ENCODE measurements at places on chromosomes 11 and 22.

DNA sequence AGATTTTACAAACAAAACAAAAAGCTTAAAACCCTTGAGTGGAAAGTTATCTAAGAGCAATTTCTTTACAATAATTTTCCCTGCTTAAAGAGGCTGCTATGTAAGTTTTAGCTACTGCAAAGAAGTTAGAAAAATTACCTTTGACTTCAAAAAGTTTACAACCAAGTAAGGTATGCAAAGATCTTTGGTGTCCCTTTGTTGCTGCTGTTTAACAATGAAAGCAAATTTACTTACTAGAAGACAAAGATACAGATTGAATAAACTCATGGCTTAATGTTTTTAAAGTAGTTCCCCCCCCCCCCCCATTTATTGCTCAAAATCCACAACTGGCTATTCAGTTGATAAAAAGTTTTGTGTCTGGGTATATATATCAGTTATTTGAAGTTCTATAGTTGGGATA is 26.0 kb downstream of the TMEM123 start:
- no peak for DNase-seq

DNA sequence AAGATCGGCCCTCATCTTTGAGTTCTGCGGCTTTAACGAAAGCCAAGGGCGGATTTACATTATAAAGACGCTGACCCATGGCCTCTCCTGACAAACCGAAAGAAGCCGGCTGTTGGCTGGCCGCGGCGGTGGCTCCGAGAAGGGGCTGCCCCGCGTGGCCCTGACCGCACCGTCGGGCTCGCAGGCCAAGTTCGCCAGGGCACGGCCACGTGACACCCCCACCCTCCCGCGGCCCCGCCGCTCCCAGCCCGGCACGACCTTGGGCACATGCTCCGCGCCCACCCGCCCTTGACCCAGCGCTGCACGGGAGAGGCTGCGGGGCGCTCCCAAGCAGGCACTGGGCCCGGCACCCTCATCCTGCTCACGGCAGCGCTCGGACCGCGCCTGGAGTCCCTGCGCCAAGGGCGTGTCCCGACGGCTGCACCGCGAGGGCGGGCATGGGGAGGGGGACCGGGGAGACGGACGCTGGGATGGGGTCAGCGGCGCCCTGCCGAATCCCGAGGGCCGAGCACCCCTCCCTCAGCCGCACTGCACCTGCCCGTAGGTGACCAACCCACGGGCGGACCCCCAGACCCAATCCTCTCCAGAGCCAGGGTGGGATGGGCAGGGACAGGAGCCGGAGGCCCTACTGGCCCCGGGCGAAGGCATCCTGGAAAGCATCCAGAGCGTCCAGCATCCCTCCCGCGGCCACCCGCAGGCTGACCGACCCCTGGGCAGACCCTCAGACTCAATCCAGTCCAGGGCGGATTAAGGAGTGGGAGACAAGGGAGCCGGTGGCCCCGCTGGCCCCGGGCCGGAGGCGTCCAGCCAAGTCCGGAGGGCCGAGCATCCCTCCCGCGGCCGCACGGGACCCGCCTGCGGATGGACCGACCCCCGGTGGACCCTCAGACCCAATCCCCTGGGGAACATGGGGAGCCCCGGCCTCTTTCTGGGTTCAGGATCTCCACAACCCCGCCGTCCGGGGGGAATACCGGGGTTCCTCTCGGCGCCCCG is 759 bp downstream of the CPT1A start:
- DNase-seq, result no peak

- DNase-seq, result no peak
These were observed 5.3 kb downstream of the CSF2RB start for GRCh38 chr22:36918586-36919284.

DNA sequence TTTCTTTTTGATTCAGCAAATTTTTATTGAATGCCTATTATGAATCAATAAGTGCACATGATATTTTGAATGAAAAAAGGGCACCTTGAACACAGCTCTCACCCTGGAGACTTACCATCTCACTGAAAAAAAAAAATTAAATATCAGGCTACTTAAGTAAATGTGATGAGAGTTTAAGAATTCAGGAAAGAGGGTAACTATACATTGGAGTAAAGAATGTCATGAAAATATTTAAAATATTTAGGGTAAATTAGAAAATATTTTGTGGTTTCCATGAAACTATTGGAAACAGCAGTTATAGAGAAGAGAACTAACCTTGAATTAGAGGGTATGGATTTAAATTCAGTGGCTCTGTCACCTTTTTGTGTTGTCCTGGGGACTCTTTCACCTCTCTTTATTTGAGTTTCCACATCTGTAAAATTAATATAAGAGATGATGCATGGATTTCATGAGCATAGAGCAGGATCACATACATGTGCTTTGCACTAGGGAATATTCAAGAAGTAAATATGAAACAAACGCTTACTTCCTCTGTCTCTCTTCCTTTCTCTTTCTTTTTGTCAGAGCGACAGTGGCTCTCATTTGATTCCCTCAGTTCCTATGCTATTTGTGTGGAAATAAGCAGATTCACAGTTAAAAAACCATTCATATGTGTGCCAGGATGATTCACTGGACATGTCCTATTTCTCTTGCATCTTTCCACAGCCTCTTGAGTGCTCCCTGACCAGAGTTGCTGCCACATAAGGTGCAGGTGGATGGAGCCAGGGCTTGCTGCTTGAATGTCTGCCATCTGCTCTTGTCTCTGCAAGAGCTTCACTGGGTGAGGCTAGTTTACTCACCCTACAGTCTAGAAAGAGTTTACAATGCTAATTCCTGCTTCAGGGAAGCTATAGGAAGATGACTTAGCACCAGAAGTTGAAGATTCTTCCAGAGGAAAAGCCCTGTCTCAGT is 533.1 kb downstream of the ETS1 start:
- peak; percentile 10 for DNase-seq

DNA sequence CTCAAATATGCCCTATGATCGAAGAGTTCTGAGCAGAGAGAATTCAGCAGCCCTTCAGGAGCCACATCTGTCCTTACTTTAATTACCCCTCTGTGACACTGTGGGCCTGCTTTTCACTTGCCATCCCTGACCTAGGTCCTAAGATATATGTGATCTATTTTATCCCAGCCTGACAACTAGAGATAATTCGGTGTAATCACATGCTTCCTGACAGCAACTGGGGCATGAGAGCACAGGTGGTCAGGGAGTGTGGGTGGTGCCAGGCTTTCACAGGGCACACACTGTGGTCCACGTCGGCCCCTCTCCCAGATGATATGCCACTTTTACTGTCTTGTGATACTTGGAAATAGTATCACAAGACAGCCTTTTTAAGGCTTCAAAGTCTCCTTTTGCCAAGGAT is 3.9 kb downstream of the TUBA8 start:
- peak; percentile 72 for DNase-seq

GRCh38 chr11:6736495-6737121 is 35.2 kb downstream of the OR2AG2 start:
- DNase-seq, result no peak

DNA sequence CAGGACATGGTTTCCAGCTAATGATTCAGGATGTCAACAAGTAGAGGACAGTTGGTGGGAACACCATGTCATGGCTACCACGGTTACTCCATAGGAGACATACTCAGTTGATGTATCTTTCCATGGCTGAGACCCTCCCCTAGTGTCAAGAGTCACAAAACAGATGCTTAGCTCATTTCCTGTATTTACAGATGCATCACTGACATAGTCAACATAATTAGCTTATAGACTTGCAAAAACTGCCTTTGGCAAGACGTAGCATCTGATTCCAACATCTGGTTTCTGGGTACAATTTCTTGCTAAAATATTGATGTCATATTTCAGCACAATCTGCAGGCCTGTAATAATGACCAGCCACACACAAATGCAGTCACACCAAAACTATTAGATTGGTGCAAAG is 550.3 kb downstream of the FAM181B start:
- DNase-seq, result peak; percentile 90

GRCh38 chr11:26974069-26974783 is 19.7 kb upstream of the FIBIN start:
- peak; percentile 30 for DNase-seq

DNA sequence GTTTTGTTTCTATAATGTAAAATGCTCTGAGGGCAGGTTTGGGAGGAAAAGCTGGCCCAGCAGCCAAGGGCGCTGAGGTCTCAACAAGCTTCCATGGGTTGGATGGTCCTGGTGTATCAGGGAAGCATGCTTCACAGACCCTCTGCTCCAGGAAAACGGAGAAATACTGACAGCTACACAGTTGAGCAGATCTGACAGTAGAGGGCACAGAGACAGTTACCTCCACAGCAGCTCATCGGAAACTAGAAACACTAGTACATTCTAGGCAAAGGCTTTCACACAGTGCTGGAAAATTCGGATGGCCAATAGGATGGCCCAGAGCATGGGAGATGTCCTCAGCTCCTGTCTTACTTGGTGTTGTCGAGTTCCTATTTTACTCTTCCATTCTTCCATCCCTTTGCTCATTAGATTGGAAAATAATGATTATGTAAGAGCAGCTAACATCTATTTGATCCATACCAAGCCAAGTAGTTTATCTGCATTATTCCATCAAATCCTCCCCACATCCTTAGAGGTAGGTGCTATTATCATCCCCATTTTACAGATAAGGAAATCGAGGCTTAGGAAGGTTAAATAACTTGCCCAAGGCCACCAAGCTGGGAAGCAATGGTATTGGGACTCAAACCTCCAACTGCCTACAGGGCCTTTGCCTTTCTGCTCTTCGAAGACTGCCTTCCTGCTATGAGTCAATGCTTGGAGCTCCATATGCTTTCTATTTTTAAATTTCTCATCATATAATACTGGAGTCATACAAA is 28.3 kb downstream of the LMO2 start:
- DNase-seq, result no peak

DNA sequence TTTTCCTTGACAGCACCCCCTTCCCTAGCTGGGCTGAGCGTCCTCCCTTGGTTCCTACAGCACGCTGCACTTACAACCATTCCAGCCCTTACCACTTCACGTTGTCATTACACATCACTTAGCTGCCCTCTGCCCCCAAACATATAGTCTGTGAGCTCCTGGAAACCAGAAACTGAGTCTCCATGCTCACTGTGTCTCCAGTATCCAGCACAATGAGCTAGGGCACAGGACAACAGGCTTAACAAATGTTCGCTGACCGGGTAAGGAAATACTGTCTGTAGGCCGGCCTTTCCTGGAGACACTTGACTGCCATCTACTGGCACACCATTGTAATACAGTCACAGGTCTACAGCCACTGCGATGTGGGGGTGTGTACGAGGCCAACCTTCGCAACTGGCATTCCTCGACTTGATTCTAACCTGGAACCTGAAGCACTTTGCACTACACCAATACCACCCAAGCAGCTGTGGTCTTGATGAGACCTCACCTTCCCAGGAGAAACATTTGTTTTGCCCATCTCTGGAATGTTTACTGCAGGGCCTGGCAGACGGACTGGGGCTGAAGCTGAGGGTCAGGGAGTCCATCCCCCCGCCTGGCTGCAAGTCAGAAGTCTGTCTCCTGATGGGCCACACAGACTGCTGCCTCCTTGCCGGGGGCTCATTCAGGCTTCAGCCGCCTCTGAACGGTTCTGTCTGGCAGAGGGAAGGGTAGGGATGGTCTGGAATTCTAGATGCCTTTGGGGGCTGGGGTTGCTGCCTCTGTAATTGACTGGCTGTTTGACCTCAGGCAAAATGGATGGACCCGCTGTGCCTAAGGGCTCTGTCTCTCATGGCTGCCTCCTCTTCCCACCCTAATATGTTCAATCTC is 72.0 kb downstream of the SYN3 start:
- peak; percentile 39 for DNase-seq

DNA sequence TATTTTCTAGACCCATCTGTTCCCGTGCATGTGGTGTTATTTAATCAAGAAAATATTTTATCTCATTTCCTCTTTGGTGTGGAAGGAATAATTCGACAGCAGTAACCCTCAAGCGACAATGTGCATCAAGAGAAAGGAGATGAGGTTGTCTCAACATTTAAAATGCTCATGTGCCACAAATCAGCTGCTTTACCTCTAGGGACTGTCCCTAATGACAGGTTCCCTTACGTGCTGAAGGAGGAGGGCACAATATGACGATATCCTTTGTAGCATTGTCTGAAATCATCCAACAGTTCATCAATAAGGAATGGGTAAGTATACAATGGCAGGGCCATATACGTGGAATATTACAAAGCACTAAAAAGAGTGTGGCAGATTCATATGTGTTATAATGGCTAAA is 7.0 kb upstream of the SYN3 start:
- DNase-seq, result no peak

- DNase-seq, result no peak
These were observed 13.7 kb upstream of the DEPDC7 start for GRCh38 chr11:33001751-33002542.

DNA sequence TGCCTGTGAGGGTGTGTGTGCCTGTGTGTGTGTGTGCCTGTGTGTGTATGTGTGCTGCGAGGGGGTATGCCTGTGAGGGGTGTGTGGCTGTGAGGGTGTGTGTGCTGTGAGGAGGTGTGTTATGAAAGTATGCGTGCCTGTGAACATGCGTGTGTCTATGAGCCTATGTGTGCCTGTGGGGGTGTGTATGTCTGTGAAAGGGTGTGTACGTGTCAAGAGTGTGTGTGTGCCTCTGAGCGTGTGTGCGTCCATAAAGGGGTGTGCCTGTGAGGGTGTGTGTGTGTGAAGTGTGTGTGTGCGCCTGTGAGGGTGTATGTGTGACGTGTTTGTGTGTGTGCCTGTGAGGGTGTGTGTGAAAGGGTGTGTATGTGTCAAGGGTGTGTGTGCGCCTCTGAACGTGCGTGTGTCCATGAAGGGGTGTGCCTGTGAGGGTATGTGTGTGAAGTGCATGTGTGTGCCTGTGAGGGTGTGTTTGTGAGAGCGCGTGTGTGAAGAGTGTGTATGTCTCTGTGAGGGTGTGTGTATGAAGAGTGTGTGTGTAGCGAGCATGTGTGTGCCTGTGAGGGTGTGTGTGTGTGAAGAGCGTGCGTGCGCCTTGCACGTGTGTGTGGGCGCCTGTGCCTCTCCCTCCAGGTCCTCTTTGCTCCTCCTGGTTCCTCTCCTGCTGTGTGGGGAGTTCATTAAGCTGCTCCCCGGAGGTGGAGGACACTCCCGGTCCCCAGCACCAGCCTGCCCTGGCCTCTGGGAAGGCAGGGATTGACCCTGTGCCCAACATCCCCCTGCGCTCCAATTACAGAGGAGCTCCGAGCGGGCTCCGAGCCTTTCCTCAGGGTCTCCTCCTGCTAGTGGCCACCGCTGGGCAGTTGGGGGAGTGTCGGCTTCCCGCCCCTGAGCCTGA is 53.3 kb downstream of the CACNA1I start:
- DNase-seq, result no peak

DNA sequence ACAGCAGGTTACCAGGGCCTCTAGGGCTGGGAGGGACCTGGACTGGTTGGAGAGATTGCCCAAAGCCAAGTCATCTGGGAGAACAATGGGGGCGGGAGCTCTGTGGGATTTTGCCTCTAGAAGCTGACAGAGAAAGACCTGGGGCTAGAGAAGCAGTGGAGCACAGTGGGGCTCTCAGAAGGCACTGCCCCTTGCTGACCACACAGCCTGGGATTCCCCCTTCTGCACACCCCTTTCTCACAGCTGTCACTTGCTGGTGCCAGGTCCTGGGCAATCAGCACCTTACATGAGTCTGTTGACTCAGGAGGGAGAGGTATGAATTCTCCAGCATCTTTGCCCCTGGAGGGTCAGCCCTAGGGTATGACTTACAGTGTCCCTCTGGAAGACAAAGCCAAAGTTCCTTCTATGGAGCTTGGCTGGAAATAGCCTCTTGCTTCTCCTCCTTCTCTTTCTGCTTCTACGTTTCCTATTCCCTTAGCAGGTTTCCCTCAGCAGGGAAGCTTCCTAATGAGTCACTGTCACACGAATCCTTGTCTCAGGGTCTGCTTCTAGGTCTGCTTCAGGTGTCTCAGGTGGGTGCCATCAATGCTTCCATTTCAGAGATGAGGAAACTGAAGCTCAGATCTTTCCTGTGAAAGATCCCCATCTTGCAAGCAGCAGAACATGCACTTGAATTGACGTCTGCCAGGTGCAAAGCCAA is 27.0 kb downstream of the GDPD5 start:
- DNase-seq, result no peak

All from NCI-H69 (cell line).